ENCODE measurements at places on chromosomes 4 and X.

GRCh38 chr4:81343046-81343445, 128.0 kb upstream of the PRKG2 start:
- DNase-seq = no peak

- DNase-seq = no peak
Observed at GRCh38 chr4:60724623-60725022, 475.5 kb upstream of the ADGRL3 start.

GRCh38 chrX:24805201-24805600, 111.5 kb downstream of the POLA1 start:
- no peak for DNase-seq

GRCh38 chrX:14029425-14030173, at the start of gene GEMIN8:
Gene GEMIN8, minus strand, starts transcription at chrX:14029892. Its CDS starts 8,414 bp downstream, at chrX:14021478.
- peak; percentile 53 for DNase-seq

DNA sequence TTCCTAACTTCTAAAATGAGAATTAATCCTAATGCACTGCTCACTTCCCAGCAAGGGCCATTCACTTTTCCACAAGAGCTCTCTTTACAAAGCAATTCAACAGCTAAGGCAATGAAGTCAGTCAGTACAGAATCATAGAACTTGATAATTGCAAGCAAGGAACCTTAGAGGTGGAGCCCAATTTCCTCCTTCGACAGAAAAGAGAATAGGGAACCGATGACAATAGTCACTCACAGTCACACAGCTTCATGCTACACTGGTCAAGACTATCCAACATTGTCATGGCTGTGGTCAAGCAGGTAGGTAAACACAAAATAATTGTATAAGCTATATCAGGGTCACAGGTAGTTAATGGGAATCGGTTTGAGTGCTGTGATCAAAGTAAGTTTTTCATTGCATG, 90.0 kb downstream of the ELOVL6 start:
- no peak for DNase-seq

GRCh38 chr4:168212656-168213055, 105.9 kb downstream of the DDX60 start:
- no peak for DNase-seq

- DNase-seq = no peak
Observed at GRCh38 chr4:185534866-185535611, at the start of gene PDLIM3. Gene PDLIM3, minus strand, starts transcription at chr4:185535507. Its CDS starts 73 bp downstream, at chr4:185535434.

DNA sequence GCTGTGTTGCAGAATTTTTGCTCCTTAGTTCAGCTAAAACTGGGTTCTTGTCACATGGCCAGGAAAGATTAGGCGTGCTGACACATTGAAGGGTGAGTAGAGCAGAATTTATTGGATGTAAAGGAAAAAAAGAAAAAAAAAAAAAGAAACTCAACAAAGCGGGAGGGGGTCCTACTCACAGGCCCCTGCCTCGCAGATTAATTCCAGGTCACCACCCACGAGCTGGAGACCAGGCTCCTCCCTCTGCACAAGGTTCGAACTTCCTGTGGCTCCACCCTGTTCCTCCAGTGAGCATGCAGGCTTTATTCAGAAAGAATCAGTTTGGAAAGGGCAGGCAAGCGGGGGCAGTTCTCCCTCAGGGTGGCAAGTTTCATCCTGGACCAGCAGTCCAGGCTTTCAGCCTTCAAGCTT, 17.1 kb downstream of the MGST2 start:
- DNase-seq = no peak

GRCh38 chr4:111360906-111361305, 738.0 kb upstream of the PITX2 start:
- DNase-seq = no peak

- DNase-seq = no peak
Observed at GRCh38 chr4:132180020-132180427, 969.1 kb upstream of the PCDH10 start.

- DNase-seq = no peak
Observed at GRCh38 chr4:3009422-3009821, 46.1 kb downstream of the GRK4 start.

DNA sequence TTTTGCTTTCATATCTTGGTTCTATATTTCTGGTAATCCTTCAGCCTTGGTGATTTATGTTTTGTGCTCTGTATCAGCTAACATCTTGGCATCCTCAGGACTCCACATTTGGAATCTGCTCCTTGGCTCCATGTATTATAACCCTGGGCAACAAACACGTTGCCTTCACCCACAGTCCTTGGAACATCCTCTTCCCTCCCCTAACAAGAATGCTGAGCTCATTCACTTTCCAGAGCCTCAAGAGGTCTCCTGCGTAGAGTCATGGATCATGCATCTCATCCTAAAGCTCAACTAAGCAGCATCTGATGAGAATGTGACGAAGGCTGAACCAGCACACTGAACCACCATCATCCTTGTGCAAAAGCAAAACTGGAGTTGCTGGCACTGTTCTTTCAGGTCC, 60.5 kb upstream of the C1GALT1C1 start:
- DNase-seq = no peak

DNA sequence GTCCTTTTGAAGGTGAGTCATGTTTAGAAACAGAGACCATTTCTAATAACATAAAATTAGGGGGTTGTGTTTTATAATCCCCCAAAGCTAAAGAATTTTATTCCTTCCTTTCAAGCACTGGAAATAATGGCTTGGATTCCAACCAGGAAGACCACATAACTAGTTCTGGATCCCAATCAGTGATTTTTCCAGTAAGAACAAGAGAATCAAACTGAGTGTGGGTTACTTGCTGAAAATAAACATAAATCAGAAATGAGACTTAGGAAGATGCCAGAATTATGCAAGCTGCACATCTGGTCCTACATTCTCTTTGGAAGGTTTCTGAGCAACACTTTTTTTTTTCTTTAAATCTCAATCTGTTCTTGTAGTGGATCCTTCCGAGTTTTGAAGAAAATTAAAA, 76.3 kb downstream of the SOWAHB start:
- no peak for DNase-seq

DNA sequence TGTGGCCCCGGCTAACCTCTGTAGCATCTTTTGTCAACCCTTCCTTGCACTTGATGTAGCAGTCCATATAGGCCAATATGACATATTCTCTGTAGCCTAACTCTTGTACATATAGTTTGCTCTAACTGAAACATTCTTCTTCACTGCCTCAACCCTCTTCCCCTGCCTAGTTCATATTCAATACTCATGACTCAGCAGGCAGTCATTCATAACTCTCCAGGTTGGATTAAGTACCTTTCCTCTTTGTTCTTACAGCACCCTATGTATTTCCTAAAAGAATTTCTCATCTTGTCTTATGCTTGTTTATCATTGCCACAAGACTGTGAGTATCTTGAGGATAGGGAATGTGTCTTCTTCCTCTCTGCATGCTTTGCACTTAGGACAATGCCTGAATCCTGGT, 76.9 kb downstream of the TMLHE start:
- DNase-seq = no peak

DNA sequence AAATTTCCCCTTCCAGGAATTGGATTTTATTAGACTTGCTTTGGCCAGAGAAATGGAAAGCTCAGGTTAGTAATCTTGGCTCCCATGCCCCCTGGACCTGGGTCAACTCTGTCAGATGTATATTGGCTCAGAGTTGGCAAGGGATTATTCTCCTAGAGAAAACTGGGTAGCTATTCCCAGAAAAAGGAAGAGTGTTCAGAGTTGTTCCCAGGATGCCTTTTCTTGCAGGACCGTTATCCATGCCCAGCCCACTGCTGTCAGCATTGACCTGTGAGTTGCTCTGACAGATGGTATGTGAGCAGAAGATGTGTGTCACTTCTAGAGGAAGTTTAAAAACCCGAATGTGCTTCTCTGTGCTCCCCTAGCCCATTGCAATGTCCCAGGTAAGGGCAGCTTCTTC, 509.9 kb upstream of the ZFP42 start:
- DNase-seq = no peak

GRCh38 chrX:24859211-24859841, 156.4 kb downstream of the ARX start:
- DNase-seq = no peak

- no peak for DNase-seq
Observed at GRCh38 chr4:109163493-109163892, 139.0 kb downstream of the COL25A1 start.

DNA sequence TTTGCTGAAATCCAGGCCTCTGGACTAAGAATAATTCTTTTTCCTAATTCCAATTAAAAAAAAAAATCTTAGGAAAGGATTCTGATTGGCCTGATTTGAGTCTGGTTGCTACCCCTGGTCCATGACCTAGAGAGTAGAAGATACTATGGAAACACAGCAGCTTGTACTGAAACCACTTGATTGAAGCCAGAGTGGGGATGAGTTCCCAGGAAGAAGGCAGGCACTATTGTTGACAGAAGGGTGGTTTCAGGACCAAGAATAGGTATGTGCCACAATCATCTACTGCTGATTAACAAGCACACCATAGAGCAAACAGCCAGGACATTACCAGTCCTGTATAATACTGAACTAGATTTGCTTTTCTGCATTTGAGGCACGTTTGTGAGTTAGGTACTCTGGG, 29.6 kb downstream of the STX18 start:
- no peak for DNase-seq

DNA sequence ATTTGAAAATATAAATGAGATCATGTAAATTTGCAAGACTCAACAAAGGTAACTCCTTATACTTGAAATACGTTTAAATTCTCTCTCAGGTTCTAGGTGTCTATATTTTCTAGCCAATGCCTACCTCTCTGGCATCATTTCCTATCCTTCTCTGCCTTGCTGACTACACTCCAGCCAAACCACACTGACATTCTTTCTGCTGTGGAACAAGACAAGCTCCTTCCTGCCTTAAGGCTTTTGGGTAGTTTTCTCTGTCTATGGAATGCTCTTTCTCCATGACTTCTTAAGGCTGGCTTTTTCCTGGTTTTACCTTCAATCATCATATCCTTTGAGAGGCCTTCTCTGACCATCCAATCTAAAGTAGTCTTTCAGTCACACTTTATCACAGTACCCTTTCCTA, 201.0 kb downstream of the SPRY1 start:
- DNase-seq = no peak

DNA sequence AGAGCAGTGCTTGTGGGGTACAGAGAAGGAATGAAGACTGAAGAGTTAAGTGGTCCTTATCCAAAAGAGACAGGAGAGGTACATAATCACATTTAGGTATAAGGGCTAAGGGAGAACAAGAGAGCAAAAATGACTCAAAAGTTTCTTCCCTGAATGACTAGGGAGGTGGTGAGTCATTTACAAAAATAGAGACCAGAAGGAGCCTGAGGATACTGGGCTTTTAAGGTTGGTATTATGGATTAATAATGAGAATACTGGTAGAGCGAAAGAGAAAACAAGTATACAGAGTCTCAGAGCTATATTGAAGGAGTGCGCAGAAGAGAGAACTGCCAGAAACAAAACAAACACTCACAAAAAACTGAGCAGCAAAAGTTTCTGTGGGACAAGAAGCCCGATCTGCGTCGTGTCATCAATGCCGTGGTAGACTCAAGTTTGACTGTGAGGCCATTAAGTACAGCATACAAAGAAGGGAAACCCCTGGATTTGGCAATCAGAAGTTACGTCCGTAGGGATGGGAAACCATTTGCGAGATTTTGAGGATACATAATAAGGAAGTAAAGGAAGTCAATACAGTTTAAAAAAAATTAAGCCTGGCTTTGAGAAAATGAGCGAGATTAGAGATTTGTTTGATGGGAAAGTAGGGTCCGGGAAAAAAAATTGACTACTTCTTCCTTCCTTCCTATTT, 129.1 kb upstream of the STIM2 start:
- DNase-seq = no peak

GRCh38 chr4:62448911-62449310, 1248.8 kb downstream of the ADGRL3 start:
- no peak for DNase-seq

- no peak for DNase-seq
Observed at GRCh38 chrX:65600106-65600505, 65.5 kb upstream of the LAS1L start.

GRCh38 chr4:40388239-40388638, 53.1 kb downstream of the CHRNA9 start:
- DNase-seq = no peak

- no peak for DNase-seq
Observed at GRCh38 chrX:7704205-7704604, 138.8 kb upstream of the VCX start.

GRCh38 chrX:134933248-134933647, 57.5 kb upstream of the SMIM10 start:
- peak; percentile 0 for DNase-seq

- no peak for DNase-seq
Observed at GRCh38 chrX:3075959-3076358, 34.7 kb downstream of the ARSF start.

- no peak for DNase-seq
Observed at GRCh38 chrX:41875142-41875541, 48.2 kb downstream of the CASK start.

- DNase-seq = no peak
Observed at GRCh38 chr4:6281436-6282313, 12.0 kb downstream of the WFS1 start.

- no peak for DNase-seq
Observed at GRCh38 chrX:113470166-113470565, 629.5 kb upstream of the AMOT start.

DNA sequence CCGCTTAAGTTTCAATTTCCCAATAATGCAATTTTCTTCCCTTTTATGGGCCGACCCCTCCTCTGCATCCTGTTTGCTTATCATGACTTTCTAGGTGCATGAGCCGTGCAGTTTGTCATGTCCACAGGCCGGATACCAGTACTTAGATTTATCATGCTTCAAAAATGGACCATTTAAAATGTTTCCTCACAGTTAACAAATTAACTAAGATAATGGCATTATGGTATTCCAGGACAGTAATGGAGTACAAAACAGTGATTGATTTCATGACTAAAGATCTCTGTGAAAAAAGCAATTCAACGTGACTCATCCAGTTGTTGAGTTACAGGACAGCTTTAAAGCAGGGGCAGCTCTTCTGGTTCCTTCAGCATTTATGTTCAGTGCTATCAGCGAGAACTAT, 23.0 kb downstream of the SNX25 start:
- no peak for DNase-seq

DNA sequence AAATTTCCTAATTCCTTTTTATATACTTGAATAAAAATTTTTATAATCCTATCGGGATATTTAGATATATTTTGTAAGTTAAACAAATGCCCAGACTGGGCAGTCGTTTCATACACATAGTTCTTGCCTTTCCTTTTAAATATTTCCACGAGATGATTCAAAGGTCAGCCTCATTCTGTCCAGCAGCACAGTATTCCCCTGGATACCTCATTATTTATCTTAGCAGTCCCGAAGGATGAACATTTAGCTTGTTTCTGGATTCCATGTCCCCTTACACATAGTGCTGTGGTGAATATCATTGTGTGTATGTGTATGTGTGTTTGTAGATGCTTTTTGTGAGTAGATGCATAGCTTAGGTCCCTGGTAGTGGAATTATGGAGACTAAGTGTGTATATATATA, 38.3 kb downstream of the RAPGEF2 start:
- no peak for DNase-seq

DNA sequence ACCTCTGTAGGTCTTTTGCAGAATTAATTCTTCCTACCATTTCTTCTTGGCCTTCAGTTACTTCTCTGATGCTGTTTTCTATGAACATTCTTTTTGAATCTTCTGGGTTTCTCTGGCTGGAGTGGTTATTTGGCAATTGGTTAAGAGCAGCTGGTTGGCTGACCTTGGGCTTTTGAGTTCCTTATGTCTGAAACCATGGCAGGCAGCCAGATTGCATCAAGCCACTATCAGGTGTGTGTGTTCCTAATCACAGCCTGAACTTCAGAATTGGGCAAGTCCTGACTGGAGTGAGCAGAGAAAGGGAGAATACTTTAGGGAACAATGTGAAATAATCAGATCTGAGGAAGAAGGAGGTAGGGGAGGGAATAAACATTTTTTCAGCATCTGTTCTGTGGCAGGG, 90.2 kb downstream of the ARHGAP10 start:
- DNase-seq = no peak

GRCh38 chrX:12581546-12581945, 209.7 kb upstream of the PRPS2 start:
- no peak for DNase-seq

GRCh38 chrX:29561417-29561816, 653.9 kb upstream of the MAGEB2 start:
- DNase-seq = no peak

Measured in NCI-H1694 treated with DMSO at 0.1 percent for 48 hours (cell line).